ENCODE measurements at places on chromosomes 6 and 20.

DNA sequence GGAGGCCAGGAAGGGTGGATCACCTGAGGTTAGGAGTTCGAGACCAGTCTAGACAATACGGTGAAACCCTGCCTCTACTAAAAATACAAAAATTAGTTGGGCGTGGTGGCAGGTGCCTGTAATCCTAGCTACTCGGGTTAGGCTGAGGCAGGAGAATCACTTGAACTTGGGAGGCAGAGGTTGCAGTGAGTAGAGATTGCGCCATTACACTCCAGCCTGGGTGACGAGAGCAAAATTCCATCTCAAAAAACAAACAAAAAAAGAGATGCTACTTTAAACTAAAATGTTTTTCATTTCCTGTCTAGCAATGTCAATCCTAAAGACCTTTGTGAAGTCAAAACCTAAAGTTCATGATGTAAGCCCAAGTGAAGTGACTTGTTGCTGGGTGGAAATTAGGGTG, 12.9 kb downstream of the DSN1 start:
- DNase-seq: no peak

GRCh38 chr6:1250489-1251197, 61.3 kb upstream of the FOXQ1 start:
- no peak for DNase-seq

GRCh38 chr20:53581444-53582250, 12.0 kb downstream of the ZNF217 start:
- no peak for DNase-seq

GRCh38 chr6:41524634-41525011, 21.6 kb upstream of the FOXP4 start:
- no peak for DNase-seq

GRCh38 chr6:30491991-30492952, 3.0 kb downstream of the HLA-E start:
- no peak for DNase-seq
